ENCODE measurements at places on chromosomes 3 and 15. TPM values are rescaled to one million over a fixed set of nuclear protein-coding genes. Genes with fewer than 3 reads are reported as not detected.

DNAH12 gene
- total RNA-seq, result 13.4 TPM

PLSCR2 gene
- not detected for total RNA-seq

CDHR4 gene
- total RNA-seq, result 7.8 TPM

ZNF619 gene
- 10.0 TPM for total RNA-seq

AP4E1 gene
- 12.7 TPM for total RNA-seq

DNA sequence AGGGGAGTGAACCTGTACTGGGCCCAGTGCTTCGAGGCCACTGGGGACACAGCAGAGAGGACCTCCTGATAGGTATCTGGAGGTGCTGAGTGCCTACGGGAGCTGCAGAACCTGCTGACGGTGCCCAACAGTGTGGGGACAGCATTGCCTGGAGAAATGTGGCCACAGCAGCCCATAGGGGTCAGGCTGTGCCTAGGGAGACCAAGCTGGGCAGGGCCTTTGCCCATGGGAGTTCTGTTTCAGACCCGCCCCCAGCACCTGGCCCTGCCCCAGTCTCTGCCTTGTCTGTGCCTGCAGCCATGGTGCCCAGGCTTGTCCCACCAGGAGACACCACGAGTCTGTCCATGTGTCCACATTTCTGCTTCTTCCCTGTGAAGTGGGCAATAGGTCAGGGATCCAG, 15.3 kb upstream of the RPL32 start:
- DNase-seq, result no peak

DNA sequence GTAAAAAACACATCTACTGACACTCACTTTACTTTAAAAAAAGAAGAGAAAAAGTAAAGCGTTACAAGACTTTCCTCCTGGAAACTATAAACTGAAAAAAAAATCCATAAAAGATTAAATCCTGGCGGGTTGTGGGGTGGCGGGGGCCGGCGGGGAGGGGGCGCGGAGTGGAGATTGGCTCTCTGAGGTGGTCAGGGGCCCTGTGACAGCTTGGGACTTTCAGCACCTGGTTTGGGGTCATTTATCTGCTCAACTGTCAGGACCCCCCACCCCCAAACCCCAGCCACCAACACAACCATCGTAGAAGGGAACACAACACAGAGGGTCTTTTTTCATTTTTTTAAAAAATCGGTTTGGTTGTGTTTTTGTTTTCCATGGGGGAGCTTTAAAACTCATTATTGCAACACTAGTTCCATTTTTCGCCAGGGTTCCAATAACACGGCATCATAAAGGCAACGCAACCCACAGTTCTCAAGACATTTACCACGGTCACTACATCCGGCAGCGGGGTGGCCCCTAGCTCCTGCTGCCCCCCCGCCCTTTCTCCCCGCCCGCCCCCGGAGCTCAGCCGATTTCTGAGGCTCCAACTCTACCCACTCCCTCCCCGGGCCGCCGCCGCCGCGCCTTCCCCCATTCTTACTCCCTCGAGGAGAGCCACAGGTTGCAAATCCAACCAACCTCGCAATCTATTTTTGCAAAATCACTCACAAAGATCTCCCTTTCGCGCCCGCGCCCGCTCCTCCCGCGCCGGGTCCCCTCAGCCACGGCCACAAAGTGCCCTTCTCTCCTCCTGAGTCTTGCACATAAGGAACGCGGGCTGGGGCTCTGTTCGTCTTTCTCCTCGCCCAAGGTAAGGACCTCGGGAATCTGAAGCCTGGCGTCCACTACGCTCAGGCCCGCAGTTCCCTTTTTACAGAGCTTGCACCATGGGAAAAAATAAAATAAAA, 1.8 kb downstream of the BCL6 start:
- DNase-seq, result peak; percentile 80

DNA sequence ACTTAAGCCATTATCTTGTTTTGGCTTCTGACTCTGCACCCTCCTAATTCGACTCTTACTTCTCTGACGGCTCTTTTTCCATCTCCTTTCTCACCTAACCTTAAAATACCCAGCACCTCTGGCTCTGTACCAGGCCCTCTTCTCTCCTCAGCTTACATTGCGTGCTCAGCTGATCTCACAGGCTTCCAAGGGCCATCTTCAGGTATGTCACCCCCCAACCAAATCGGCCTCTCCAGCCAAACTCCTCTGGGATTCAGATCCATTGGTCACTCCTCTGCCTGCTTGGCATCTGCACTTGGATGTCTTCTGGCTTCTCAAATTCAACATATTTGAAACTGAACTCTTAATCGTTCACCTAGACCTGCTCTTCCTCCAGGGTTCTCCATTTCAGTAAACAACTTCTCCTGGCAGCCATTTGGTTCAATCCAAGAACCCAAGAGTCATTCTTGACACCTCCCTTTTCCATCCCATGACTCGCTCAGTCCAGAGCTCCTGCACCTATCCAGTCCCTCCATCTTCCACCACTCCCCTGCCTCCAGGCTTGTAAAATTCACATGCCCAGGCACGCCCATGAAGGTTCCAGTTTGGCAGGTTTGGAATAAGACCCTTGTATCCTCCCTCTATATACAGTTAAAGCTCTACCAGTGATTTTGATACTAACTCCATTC, 35.2 kb upstream of the SLC41A3 start:
- no peak for DNase-seq

- no peak for DNase-seq
Observed at GRCh38 chr3:15326037-15326436, 6.3 kb downstream of the SH3BP5 start.

DNA sequence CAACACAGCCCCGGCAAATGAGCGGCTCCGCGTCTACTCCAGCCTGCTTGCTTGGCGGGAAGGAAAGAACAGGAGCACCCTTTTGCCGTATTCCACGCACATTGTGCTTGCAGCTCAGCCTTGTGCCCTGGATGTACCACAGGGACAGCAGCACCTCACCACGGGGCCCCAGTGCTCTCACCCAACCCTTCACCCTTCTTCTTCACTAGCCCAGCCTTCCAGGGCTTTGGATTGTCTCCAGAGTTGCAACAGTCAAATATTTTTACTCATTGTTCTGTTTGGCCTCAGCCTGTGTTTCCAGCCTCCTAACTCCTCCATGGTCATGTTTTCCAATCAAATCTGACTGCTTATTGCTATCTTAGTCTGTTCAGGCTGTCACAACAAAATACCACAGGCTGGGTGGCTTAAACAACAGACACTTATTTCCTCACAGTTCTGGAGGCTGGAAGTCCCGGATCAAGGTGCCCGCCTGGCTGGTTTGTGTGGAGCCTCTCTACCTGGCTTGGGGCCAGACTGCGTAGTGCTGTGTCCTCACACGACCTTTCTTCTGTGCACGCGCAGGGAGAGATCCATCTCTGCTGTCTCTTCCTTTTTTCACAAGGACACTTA, 79.2 kb upstream of the ABHD17C start:
- DNase-seq, result peak; percentile 95

GRCh38 chr3:132522353-132522752, 74.7 kb upstream of the ACKR4 start:
- no peak for DNase-seq

GRCh38 chr3:102194760-102195159, 240.1 kb upstream of the ZPLD1 start:
- DNase-seq, result no peak

DNA sequence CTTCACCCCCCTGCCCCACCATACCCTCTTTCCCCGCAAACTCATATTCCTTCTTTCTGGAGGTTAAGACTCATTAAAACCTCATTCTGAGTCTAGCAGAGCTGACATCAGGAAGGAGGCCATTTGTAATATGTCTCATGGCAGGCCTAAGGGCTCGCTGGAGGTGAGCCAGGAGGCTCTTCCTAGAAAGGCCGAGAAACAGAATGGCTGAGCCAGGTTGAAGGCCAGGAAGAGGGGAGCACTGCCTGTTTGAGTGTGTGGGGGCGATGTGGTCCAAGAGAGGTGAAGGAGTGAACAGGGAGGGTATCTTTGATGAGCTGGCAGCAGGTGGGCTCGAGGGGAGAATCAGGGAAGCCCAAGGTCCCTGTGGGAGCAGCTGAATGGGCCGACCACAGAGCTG, 317.3 kb downstream of the TLE3 start:
- DNase-seq, result no peak

DNA sequence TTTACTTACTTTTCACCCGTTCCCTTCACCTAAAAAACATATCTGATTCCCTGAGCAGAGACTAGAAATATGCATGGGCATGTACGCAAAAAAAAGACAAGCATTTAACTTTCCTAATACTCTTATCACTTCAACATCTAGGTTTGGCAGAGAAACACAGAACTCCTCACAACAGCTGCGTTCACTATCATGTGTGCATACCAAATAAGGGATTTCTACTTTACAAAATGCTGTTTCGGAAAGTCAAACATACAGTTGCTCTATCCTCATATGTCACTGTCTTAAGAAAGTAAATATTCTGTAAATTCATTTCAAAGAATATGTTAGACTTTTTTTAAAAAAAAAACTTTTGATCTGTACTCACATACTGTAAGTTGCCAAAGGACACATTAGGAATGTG, 65.1 kb upstream of the CBLB start:
- peak; percentile 91 for DNase-seq

- DNase-seq, result no peak
Observed at GRCh38 chr3:122921791-122922651, 105.5 kb downstream of the SEMA5B start.

DNA sequence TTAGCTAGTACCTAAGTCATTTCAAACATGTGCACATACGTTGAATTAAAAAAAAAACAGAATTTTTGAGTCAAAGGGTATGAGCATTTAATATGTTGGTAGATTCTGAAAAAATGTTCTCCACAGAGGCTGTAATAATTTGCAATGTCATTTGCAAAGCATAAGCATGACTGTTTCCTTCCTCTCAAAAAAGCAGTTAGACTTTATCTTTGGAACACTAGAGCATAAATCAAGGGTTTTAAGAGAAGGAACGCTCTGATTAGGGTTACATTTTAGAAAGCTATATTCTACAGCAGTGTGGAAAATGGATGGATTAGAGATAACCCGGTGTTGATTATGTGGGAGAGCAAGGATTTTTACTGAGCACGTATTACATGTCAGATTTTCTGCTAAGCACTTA, 193.7 kb downstream of the WDR72 start:
- DNase-seq, result no peak

DNA sequence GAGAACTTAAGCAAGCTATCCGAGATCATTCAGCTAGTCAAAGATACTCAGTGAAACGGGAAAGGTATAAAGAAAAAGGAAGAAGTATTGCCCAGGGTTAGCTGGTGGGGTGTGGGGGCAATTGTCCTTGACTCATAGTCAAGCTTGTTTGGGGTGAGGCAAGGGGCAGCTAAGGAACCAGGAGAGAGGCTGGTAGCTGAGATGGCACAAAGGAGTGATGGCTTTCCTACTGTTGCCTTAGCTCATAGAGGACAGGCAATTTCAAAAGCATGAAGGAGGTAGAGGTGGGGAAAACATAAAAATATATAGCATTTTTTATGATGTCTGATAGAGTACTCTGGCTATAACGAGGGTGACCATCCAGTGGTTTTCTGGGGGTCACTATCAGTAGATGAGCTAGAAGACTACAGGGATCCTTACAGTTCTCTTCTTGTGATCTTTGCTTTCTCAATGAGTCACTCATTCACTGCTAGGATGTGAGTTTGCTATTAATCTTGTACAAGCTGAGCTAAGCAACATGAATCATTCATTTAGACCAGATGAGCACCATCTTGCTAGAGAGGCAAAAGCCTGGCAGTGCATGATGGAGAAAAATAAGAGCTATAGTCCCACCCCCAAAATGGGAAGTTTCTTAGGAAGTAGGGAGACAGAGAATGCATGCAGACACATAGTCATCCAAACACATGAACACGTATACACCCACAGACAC, 207.1 kb upstream of the PFN2 start:
- DNase-seq, result no peak

DNA sequence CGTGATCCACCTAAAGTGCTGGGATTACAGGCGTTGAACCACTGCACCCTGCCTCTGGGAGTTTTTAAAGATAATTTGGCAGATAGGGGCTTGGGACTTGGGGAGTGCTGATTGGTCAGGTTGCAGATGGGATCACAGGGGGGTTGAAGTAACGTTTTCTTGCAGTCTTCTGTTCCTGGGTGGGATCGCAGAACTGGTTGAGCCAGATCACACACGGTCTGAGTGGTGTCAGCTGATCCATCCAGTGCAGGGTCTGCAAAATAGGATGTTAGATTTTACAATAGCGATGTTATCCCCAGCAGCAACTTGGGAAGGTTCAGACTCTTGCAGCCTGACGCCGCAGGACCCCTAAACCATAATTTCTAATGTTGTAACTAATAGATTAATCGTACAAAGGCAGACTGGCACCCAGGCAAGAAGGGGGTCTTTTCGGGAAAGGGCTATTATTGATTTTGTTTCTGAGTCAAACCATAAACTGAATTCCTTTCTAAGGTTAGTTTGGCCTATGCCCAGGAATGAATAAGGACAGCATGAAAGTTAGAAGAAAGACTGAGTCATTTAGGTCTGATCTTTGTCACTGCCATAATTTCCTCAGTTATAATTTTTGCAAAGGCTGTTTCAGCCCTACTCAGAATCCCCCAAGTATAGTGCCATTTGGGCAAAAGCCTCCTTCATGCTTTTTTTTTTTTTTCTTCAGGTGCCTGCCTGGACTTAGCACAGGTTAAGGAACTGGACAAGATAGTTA, 1.5 kb upstream of the CA12 start:
- DNase-seq, result no peak

DNA sequence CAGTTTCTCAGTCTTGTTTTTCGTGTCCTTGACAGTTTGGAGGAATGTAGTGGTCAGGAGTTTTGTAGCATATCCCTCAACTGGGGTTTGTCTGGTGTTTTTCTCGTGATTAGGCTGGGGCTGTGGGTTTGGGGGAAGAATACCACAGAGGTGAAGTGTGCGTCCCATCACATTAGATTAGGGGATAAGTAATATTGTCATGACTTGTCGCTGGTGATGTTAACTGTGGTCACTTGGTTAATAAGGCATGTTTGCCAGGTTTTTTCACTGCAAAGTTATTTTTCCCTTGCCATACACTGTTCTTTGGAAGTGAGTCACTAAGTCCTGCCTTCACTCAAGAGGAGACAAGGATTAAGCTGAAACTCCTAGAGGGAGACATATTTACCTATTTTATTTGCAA, 39.1 kb downstream of the PAK2 start:
- DNase-seq, result no peak

GRCh38 chr3:50926868-50927267, 252.1 kb downstream of the DOCK3 start:
- DNase-seq, result no peak

DNA sequence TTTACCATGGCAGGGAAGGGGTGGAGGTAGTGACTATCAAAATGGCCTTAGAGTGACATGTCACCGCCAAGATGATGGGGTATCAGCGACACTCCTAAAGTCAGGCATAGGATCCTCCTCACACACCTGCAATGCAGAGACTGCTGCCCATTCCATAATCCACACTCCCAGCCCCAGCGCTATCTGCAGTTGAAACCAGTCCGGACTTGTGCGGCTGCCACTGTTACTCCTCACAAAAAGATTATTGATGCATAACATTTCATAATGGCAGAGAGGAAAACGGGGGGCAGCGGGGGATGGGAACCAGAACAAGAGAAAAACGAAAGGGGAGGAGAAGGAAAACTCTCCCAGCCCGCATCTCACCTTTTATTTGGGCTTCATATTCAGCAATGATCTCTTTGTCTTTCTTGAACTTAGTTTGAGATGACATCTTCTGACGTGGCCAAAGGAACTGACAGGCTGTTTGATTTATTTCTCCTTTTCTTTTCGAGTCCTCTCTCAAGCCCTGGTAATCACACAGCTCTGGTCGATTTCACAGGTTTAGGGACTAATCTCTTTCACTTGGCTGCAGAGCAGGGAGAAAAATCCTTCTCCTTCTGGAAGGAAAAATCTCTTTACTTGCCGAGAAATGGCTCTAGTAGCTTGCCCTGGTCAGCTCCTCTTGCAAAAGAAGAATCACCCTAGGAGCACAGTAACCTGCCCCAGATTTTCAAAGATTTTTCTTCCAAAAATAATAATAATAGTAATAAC, 749 bp downstream of the SRGAP3 start:
- DNase-seq, result peak; percentile 47

GRCh38 chr3:175447521-175447920, 588.4 kb downstream of the NAALADL2 start:
- peak; percentile 41 for DNase-seq
